ENCODE measurements at places on chromosomes 11 and 22.
A peak's percentile ranks its signal among the peaks of the same experiment; 100 is the strongest.

DNA sequence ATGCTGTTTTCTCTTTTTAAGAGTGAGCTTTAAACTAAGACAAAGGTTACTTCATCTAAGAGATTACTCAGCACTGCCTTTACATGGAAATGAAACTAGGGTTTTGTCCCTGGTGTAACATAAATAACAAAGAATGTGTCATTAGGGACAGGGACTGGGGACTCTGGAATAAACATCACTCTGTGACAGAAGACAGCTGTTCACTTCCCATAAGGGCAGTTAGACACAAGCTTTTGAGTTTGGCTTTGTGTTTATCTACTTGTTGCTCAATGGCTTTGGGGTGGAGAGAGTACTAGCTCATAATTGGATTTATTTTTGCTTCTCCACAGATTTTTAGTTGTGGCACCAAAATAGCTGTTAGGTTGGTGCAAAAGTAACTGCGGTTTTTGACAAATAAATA lies 154.5 kb downstream of the OR4C45 start:
- no peak for DNase-seq

GRCh38 chr22:33578752-33579151 lies 341.5 kb downstream of the LARGE1 start:
- DNase-seq, result no peak

GRCh38 chr11:64355078-64355940 lies 3.7 kb upstream of the RPS6KA4 start:
- no peak for DNase-seq

DNA sequence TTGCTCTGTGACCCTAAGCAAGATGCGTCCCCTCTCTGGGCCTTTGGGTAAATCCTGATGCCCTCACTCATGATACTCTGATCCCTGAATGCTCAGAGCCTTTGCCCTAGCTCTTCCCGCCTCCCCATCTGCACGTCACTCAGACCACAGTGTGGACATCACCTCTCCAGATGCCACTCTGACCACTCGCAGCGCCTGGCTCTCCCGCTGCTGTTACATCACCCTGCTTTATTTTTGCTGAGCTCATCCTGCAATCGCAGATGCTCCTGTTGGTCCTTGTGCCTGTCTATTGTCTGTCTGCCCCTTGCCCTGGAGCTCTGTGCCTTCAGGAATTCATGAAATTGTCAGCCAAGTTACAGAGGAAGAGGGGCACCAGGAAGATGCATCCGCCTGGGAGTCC lies 5.5 kb downstream of the OSM start:
- no peak for DNase-seq

DNA sequence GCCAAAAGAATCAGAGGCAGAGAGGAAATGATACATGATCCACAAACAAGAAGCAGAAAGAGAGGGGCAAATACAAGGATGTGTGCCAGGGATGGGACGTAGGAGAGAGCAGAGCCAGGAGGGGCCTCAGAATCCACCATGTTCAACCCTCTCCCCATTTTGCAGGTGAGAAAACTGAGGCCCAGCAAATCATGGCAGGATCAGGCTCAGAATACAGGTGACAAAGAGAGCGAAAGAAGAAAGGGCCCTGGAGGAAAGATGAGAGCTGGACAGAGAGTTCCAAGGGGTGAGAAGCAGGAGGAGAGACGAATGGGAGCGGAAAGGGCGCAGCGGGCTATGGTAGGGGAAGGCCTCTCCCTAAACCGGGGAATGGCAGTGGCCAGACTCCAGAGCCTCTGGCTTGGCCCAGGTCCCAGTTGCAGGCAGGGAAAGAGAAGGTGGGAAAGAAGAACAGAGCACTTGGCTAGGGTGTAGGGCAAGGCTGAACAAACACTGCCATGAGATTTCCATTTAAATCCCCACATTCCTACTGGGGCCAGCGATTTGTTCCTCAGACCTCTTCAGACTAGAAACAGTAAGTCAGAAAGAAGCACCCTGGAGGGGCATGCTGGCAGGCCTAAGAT lies 44.4 kb upstream of the TSKU start:
- no peak for DNase-seq

GRCh38 chr11:45450189-45450588 lies 164.0 kb upstream of the SYT13 start:
- no peak for DNase-seq

GRCh38 chr11:72157131-72157530 lies 21.6 kb downstream of the FOLR3 start:
- DNase-seq, result no peak

- no peak for DNase-seq
Measured at GRCh38 chr11:35799655-35800054, 137.1 kb downstream of the TRIM44 start.

DNA sequence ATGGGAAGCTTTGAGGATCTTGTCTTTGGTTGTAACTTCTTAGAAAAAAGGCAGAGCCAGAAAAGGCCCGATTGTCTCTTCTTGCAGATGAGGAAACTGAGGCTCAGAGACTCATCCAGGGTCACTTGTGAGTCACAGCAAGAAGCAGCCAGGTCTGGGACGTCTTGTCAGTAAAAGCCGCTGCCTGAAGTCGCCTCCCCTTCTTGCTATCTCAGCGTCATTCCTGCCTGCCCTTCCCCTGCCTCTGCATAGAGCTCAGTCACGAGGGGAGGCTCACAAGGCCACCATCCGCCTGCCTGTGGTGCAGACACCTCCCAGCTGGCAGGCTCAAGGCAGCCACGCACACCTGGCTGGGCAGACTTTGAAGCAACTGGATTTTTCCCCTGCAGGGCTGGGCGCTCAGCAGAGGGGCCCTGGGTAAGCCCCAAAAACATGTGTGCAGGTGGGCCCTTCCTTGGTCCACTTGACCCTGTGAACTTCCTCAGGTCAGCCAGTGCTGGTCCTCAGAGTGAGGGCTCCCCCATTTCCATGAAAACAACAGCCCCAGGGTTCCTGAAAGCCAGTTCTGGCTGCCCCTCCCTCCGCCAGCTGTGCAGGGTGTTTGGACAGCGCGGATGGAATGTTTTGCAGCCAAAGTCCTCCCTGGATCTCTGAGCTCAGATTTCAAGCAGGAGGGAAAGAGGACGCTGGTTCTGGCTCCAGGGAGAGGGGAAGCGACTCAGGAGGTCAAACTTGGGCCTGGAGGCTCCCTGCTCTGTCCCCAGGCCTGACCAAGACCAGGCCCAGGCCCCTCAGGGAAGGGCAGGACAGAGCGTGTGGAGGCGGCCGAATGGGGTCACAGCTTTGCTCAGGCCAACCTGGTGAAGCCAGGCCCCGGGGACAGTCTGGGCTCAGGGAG lies 6.0 kb upstream of the RAB3IL1 start:
- DNase-seq, result no peak

DNA sequence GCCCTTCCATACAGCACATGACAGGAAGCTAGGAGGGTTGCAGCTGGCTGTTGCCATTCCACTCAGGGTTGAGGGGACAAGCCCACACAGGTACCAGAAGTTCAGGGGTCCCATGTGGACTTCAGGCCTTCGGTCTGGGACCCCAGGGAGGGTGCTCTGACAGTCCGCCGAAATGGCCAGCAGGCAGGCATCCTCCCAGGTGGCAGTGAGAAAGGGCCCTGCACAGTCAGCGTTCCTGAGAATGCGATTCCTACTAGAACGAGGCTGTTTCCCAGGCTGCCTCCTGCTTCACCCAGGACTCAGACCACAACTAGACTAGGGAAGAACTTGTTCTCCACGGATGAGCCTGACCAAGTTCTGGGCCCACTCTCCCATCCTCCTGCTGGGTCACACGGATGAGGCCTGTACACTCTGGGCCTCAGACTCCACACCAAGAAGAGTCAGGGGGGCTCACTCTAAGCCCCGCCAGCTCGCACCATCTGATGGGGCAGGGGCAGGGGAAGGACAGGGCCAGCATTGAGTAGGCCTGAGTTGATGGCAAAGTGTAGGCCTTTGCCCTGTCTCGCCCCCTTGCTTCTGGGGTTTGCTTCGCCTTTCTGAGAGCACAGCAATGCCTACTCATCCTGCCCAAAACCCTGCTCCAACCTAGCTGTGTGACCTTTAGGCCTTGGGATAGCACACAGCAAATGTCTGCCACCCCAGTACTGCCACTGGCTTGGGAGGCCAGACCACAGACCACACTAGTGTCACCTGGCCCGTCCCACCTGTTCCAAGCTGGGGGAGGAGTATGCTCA lies 14.0 kb downstream of the KCNQ1OT1 start:
- no peak for DNase-seq

DNA sequence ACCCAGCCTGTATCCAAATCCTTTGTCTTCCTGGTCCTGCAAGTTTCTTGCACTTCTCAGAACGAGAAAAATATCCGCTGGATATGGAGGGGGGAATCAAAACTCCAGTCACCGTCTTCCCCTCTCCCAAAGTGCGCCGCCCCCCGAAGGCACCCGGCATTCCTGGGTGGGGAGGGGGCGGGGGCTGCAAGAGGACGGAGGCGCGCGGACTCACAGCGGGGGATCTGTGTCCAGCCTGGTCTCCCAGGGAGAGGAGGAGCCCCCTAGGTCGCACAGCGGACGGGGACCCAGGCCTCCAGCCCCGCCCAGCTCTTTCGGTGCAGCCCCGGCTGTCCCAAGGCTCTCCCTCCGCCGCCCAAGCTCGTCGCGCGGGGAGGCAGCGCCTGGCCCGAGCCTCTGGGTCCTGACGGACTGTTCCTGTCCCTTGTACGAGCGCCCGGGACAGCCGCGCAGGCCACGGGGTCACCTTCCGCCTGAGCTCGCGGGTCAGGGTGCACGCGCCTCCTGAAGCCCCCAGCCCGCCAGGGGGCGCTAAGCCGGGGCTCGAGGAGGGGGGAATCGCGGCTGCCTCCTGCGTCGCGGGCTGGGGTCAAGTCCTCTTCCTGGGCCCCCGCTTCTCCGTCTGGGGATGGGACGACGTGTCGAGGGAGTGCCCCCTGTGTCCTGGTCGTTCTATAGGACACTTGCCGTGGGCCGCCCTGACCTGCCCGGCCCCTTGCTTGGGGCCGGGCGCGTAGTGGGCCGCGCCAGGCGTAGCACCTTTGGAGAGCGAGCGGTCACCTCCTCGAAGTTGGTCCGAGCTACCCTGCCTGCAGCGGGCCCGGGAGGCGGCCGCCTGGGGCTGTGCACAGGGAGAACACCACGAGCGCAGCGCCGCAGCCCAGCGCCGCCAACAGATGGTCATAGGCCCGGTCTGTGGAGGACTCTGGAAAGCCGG lies 2.4 kb upstream of the WNT11 start:
- peak; percentile 34 for DNase-seq

GRCh38 chr11:69119190-69119589 lies 36.5 kb upstream of the SMIM38 start:
- DNase-seq, result no peak

GRCh38 chr22:50469377-50470305 lies 5.2 kb downstream of the SBF1 start:
- DNase-seq, result peak; percentile 92

DNA sequence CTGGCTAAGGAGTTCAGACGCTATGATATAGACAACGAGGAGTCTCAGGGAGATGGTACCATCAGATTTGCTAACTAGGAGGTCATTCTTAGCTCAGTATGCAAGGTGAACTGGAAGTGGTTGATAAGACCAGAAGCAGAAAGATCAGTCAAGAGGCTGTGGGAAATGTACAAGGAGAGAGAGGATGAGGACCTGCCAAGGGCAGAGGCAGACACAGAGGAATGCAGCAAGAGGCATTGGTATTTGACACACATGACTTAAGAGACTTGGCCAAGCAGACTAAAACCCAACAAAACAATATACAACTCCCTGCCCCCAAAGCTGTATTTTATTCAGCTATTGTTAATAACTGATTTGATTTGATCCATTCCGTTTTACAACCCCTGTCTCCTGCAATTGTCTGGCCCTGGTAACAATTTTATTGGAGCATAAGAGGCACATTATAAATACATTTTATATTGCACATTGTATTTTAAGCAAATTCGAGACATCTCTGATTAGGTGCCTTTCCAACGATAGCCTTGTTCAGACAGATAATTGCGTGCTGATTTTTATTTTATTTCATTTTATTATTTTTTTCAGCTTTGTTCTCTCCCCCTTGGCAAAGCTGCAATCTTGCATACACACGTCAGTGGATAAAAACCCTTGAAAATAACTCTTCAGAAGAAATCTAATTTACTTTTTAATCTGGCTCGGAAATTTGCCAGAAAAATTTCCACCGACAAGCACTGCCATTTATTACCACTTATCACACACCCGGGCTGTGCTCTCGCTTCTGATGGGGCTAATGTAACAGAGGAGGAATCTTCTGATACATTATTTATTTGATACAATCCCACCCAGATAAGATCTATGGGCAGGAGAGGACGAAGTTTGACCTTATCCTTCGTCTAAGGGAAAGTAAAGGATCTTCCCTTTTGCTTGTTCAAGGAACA lies 237.8 kb downstream of the NXPE2 start:
- DNase-seq, result no peak

DNA sequence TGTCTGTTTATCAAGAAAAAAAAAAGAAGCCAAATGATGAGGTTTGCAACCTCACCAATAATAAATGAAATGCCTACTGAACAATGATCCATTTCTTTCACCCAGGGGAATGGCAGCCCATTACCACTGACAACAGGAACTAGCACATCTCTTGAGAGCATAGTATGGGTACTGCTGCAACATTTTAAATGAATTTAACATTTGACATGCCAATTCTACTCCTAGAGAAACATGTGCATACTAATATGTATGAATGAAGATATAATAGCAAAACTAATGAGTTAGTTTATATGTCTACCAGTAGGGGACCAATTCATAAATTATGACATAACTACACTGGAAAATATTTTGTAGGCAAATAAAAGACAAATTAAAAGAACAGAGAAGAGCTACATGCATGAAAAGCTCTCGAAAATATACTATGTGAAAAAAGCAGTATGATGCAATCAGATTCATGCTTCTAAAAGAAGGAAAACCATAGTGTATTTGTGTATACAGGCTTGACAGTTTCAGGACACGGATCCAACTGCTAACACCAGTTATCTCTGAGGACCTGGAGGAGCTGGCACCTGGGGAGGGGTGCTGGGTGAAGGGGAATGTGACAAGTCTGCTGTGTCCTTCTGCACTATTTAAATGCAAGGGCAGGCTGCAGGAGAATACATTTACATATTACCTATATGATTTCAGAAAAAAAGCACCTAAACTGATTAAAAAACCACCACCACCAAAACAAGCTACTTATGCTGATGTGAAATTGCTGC lies 6.9 kb downstream of the SMCO4 start:
- DNase-seq, result no peak

- no peak for DNase-seq
Measured at GRCh38 chr11:103537904-103538502, 428.8 kb downstream of the DYNC2H1 start.

DNA sequence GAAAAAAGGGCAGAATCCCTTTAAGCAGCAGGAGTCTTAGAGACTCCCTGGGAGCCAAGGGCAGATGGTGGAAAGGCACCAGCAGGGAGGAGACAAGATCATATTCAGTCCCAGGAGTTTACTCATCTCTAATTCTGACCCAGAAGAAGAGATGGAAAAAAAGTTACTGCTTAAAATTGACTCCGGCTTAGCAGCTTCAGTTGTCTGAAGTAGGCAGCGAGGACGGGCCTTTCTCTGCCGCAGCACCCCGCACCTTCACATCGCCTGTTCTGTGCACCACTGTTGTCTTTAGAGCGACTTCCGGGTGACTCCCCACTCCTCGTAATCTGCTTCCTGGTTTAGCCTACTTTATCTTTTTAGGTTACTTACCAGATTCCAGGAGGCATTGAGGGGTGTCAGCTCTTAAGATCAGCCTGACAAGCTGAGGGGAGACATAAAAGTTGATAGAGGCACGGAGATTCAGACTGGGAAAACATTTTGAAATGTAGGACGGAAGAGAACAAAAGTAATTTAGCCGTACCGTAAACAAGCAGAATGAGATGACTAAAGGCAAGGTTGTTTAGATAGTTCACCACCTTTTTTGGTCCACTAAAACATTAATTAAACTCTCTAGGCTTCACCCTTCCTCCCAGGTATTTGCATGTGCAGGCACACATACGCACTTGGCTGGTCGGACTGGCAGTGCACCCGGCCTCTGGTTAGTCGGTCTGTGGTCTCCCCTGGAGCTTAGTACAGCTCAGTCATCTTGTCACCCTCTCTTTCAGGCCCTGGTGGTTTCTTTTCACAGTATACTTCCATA lies 74.3 kb downstream of the CECR2 start:
- no peak for DNase-seq
